ENCODE measurements at places on chromosomes 12 and 14. TPM values are rescaled to one million over a fixed set of nuclear protein-coding genes. Genes with fewer than 3 reads are reported as not detected.

Gene RFX4
- not detected for polyA plus RNA-seq

Gene LHX5
- not detected for polyA plus RNA-seq

Gene MYF6
- not detected for polyA plus RNA-seq

Gene CCND2
- 11.7 TPM for polyA plus RNA-seq

Gene AQP6
- polyA plus RNA-seq = not detected

Gene TESPA1
- 18.7 TPM for polyA plus RNA-seq

Gene ADCY4
- polyA plus RNA-seq = 0.75 TPM

Gene SNAPC1
- polyA plus RNA-seq = 5.2 TPM

Gene SERPINA12
- not detected for polyA plus RNA-seq

Gene PIK3C2G
- not detected for polyA plus RNA-seq

Data from IgD-negative memory B cell (primary cell).